Right kidney (tissue), 9 donors: ENCODE measurements at places on chromosomes 2 and 18.
A peak's percentile ranks its signal among the peaks of the same experiment; 100 is the strongest.

DNA sequence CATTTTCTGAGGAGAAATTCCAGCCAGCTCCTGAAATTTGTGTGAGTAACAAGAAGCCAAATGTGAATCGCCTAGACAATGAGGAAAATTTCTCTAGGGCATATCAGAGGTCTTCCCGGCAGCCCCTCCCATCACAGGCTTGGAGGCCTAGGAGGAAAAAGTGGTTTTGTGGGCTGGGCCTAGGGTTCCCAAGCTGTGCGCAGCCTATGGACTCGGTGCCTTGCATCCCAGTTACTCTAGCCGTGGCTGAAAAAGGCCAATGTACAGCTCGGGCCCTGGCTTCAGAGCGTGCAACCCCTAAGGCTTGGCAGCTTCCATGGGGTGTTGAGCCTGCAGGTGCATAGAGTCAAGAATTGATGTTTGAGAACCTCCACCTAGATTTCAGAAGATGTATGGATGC is 556.2 kb upstream of the DSEL start:
- DNase-seq, result no peak

- DNase-seq, result no peak
These were observed 228.3 kb downstream of the TWIST2 start for GRCh38 chr2:239075918-239076758.

- no peak for DNase-seq
These were observed 97.6 kb downstream of the WDR7 start for GRCh38 chr18:56748698-56749268.

- no peak for DNase-seq
These were observed 10.8 kb downstream of the ALPP start for GRCh38 chr2:232389327-232389726.

GRCh38 chr2:155895016-155895415 is 437.5 kb downstream of the NR4A2 start:
- DNase-seq, result no peak

DNA sequence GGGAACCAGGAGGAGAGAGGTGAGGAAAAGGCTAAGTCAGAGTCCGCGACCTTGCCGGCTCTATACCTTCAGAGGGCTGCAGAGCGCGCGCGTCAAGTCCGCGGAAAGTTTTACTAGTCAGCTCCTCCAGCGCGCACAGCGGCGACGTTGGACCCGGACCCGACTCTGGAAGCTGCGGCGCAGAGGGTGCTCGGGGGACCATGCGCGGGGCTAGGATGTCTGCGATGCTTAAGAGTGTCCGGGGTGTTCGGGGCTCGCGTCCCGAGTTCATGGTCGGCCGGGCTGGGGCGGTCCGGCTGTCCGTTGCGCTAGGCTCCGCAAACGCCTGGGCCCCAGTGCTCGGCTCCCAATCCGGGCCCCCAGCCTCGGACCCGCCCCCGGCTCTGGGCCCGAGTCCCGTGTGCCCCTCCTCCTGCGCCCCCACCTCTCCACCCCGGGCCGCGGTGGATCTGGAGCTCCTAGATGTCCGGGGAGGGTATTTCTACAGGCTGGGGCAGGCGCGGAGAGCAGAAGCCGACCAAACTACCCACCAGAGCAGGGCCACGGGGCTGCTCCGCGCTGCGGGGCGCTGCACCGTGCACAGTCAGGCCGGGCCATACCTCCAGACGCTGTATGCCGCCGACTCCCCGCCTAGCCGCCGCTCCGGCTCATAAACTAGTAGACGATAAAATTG is at the start of gene LBX2:
Gene LBX2, minus strand, starts transcription at position 337 of the 673 bp plus-strand sequence. Its CDS starts 66 bp downstream, at position 271.
- DNase-seq, result peak; percentile 80
